Activated CD4-positive, alpha-beta memory T cell treated with anti-CD3 and anti-CD28 coated beads, Interleukin-2, amount 10 ng/mL, durations not matched to agents 7 days and 5 days (primary cell): ENCODE measurements at places on chromosomes 16 and 17. TPM values are rescaled to one million over a fixed set of nuclear protein-coding genes. Genes with fewer than 3 reads are reported as not detected.

DNA sequence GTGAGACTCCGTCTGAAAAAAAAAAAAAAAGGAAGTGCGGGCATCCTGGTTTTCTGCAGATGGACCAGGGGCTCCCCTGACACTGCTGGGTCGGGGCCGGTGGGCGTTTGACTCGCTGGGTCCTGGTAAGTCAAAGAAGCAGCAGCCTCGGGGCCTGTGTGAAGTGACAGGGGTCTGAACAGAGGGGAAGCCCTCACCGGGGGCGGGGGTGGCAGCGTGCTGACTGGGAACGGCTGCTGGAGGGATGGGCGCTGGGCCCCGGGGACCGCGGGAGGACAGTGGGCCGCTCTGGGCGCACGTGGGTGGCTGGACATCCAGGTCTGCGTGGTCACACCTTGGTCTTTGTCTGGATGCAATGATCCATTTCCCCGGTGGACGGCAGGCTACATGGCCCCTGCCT, 8.2 kb downstream of the GALNS start:
- H3K4me1 ChIP-seq, result peaks cover 5% of the 10 kb centered on the region
- no peak overlapping the region for H3K4me3 ChIP-seq
- no peak for DNase-seq
- H3K27ac ChIP-seq, result no peak overlapping the region
- H3K27me3 ChIP-seq, result no peaks in the 10 kb centered on the region
- H3K36me3 ChIP-seq, result no peaks in the 10 kb centered on the region

- no peak for DNase-seq
- peak overlapping the region; percentile 80 for H3K4me3 ChIP-seq
- no peaks in the 10 kb centered on the region for H3K27me3 ChIP-seq
- peak overlapping the region; percentile 78 for H3K27ac ChIP-seq
- H3K36me3 ChIP-seq, result peaks cover 31% of the 10 kb centered on the region
Observed at GRCh38 chr17:2089021-2089422, 34.1 kb downstream of the HIC1 start.

- no peaks in the 10 kb centered on the region for H3K36me3 ChIP-seq
- no peak for DNase-seq
- no peaks in the 10 kb centered on the region for H3K4me1 ChIP-seq
- no peaks in the 10 kb centered on the region for H3K27me3 ChIP-seq
Observed at GRCh38 chr16:25568991-25569390, 122.8 kb upstream of the HS3ST4 start.

- H3K36me3 ChIP-seq, result no peaks in the 10 kb centered on the region
- no peak for DNase-seq
- no peaks in the 10 kb centered on the region for H3K4me1 ChIP-seq
- no peaks in the 10 kb centered on the region for H3K27me3 ChIP-seq
Observed at GRCh38 chr16:60655514-60656153, 1380.6 kb downstream of the CDH8 start.

DNA sequence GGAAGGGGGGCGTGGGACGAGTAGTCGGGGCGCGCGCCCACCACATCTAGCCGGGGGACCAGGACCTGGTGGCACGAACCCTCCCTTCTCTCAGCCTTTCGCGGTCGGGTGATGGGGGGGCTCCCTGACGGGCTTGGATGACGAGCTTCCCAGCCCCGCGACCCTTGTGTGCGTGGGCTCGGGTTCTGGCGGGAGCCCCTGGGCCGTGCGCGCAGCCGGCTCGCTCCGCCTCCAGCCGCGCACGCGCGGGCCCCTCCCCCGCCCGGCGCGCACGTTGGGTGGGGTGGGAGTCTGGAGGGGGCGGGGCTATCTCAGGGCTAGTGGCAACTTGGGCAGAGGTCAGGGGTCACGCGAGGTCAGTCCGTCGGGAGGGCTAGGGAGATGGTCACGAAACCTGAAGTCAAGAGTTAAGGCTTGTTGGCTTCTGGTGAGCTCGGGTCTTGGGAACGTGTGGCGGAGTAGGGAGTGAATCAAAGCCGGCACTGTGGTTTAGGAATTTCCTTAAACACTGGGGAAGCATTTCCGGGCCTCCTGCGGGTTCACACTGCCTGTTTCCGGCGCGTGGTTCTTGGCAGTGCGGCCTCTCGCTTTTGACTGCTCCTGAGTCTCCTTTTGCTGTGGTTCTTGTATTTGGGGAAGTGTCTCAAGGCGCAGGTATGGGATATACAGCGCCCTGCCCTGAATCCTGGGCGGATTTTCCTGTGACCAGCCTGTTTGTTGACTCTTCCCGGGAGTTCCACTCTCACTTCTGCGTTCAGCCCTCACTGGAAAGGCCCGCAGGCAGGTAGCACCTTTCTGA, at the start of gene SRCAP:
TSS of gene SRCAP (plus strand) at position 356 of the 799 bp plus-strand sequence. CDS start 1,654 bp downstream, outside the sequence.
- peak within 1 kb of the TSS; percentile 98 for H3K4me3 ChIP-seq
- peak within 1 kb of the TSS; percentile 96 for H3K27ac ChIP-seq
- H3K4me1 ChIP-seq, result peaks cover 41% of the 10 kb centered on the region
- peaks cover 33% of the 10 kb centered on the region for H3K36me3 ChIP-seq

- peaks cover 34% of the 10 kb centered on the region for H3K27me3 ChIP-seq
- H3K27ac ChIP-seq, result no peak overlapping the region
- H3K4me1 ChIP-seq, result no peaks in the 10 kb centered on the region
Observed at GRCh38 chr17:27396941-27397340, 59.3 kb upstream of the KSR1 start.

DNA sequence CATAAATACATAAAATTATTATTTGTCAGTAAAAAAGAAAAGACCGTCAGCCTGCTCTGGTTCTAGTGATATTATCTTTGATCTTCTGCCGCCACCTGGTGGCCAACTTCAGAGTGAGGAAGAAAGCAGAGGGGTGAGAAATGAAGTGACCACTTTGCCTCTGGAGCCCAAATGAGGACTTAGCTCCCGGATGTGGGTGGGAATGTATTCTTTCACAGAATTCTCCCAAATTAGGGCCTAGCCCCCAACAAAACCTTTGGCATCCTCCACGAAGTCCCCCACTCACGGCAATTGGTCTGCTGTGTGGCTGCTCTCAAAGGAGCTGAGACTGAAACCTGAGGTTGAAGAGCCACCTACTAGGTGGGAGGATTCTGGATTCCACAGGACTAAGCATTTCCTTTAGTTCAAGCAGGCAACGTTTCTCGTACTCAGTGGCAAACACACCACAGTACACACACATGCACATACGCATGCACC, 4.9 kb upstream of the ZNF267 start:
- H3K4me1 ChIP-seq, result peaks cover 60% of the 10 kb centered on the region
- DNase-seq, result peak; percentile 84
- H3K4me3 ChIP-seq, result peak overlapping the region; percentile 61

DNA sequence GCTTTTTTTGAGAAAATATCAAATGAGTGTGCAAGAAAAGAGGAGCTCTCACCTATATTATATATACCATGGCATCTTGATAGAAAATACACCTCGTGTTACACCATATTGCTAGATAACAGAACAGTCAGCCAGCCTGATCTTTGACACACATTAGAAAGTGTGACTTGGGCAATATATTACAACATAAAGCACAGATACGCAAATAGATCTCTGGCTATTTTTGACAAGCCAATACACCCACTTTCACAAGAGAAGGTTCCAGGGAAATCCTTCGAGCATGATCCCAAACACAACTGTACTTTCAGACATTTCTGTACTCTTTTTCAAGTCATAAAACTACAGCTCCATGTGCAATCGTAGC, 9.4 kb downstream of the GGA2 start:
- no peak overlapping the region for H3K4me3 ChIP-seq
- H3K4me1 ChIP-seq, result peaks cover 68% of the 10 kb centered on the region
- DNase-seq, result no peak
- peaks cover 30% of the 10 kb centered on the region for H3K36me3 ChIP-seq

- DNase-seq, result no peak
- no peaks in the 10 kb centered on the region for H3K4me1 ChIP-seq
- H3K4me3 ChIP-seq, result no peak overlapping the region
- no peaks in the 10 kb centered on the region for H3K36me3 ChIP-seq
- no peaks in the 10 kb centered on the region for H3K27me3 ChIP-seq
Observed at GRCh38 chr16:64878940-64879339, 242.9 kb downstream of the CDH11 start.

DNA sequence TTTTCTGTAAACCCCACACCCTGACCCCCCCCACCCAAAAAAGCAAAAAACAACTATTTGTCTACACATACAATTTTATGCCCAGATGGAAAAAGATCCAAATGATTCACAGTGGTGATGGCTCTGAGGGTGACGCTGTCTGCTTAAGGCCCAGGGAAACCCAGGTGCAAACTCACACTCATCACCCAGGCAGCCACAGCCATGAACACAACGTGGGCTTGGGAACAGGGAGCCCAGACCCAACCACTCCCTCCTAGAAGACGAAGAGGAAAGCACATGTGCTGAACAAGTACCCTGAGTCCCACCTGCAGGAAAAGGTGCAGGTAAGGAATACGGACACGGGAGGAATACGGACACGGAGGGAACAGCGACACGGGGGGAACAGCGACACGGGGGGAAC, 5.4 kb downstream of the HBQ1 start:
- no peaks in the 10 kb centered on the region for H3K27me3 ChIP-seq
- H3K27ac ChIP-seq, result no peak overlapping the region
- no peak for DNase-seq
- peaks cover 7% of the 10 kb centered on the region for H3K4me1 ChIP-seq
- no peak overlapping the region for H3K4me3 ChIP-seq
- peaks cover 34% of the 10 kb centered on the region for H3K36me3 ChIP-seq

GRCh38 chr17:81184555-81184954, 18.5 kb upstream of the AATK start:
- no peaks in the 10 kb centered on the region for H3K27me3 ChIP-seq
- no peak overlapping the region for H3K4me3 ChIP-seq
- H3K27ac ChIP-seq, result no peak overlapping the region
- H3K36me3 ChIP-seq, result no peaks in the 10 kb centered on the region
- DNase-seq, result no peak

GRCh38 chr17:50210240-50211225, 9.1 kb upstream of the COL1A1 start:
- no peak for DNase-seq
- H3K4me1 ChIP-seq, result peaks cover 11% of the 10 kb centered on the region
- H3K36me3 ChIP-seq, result no peaks in the 10 kb centered on the region
- H3K27ac ChIP-seq, result no peak overlapping the region
- H3K4me3 ChIP-seq, result no peak overlapping the region
- peaks cover 60% of the 10 kb centered on the region for H3K27me3 ChIP-seq

DNA sequence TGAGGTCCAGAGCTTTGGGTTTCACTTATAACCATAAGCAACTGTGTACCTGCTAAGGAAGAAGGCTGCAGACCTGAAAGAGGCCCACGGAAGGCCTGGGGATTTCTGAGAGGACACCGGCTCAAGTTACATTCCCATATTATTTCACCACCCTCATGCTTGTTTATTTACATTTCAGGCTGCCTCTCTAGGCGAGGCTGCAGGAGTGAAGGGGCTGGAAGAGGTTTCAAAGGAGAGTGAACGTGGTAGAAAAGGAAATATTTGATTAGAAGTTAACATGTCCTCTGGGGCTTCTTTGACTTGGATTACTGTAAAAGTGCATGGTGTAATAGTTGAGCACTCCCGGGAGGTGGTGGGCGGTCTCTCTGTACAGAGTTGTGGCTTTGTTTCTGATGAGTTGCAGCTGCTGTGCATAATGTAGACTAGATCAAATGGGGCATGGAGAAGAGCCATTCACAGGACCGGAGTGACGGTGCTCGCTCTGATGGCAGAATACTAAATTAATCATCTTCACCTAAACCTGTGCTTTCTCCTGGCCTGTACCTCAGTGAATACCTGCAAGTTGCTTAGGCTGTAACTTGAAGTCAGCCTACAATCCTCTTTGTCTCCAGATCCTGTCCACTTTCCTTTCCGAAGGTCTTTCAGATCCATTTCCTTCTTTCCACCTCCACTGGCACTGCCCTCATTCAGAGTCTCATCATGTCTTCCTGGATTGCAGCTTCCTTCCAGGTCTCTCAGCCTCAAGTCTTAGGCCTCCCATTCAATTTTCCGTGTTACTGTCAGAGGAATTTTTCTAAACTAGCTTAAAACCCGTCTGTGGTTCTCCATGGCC, 1.9 kb upstream of the CPD start:
- H3K27me3 ChIP-seq, result peaks cover 15% of the 10 kb centered on the region
- H3K27ac ChIP-seq, result no peak overlapping the region
- no peaks in the 10 kb centered on the region for H3K36me3 ChIP-seq
- peaks cover 51% of the 10 kb centered on the region for H3K4me1 ChIP-seq

- H3K27ac ChIP-seq, result no peak overlapping the region
- H3K4me1 ChIP-seq, result no peaks in the 10 kb centered on the region
- peaks cover 6% of the 10 kb centered on the region for H3K27me3 ChIP-seq
- no peaks in the 10 kb centered on the region for H3K36me3 ChIP-seq
- H3K4me3 ChIP-seq, result no peak overlapping the region
- peak; percentile 30 for DNase-seq
Observed at GRCh38 chr17:46782250-46782953, 36.1 kb downstream of the WNT3 start.

- H3K27me3 ChIP-seq, result no peaks in the 10 kb centered on the region
- H3K4me1 ChIP-seq, result no peaks in the 10 kb centered on the region
- H3K36me3 ChIP-seq, result peaks cover 17% of the 10 kb centered on the region
Observed at GRCh38 chr16:27515874-27516353, 33.8 kb downstream of the GTF3C1 start.

GRCh38 chr16:85152414-85153030, 40.2 kb upstream of the CIBAR2 start:
- no peak for DNase-seq
- H3K27me3 ChIP-seq, result peaks cover 5% of the 10 kb centered on the region
- no peaks in the 10 kb centered on the region for H3K36me3 ChIP-seq
- H3K27ac ChIP-seq, result no peak overlapping the region
- no peak overlapping the region for H3K4me3 ChIP-seq
- H3K4me1 ChIP-seq, result peaks cover 1% of the 10 kb centered on the region

DNA sequence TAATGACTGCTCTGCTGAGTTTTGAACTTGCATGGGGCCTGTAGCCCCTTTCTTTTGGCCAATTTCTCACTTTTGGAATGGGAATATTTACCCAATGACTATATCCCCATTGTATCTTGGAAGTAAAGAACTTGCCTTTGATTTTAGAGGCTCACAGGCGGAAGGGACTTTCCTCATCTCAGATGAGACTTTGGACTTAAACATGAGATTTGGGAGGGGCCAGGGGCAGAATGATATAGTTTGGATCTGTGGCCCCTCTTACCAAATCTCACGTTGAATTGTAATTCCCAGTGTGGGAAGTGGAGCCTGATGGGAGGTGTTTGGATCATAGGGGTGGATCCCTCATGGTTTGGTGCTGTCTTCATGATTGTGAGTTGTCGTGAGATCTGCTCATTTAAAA, 42.7 kb upstream of the SDK2 start:
- H3K4me1 ChIP-seq, result no peaks in the 10 kb centered on the region
- DNase-seq, result no peak
- no peak overlapping the region for H3K27ac ChIP-seq
- peaks cover 7% of the 10 kb centered on the region for H3K27me3 ChIP-seq

The NPIPB8 gene
- total RNA-seq, result not detected

The SETD6 gene
- 8.9 TPM for total RNA-seq

The HBA2 gene
- not detected for total RNA-seq

The ALDH3A1 gene
- total RNA-seq, result not detected

The CA7 gene
- not detected for total RNA-seq

The KRT39 gene
- total RNA-seq, result not detected

The PLXDC1 gene
- 7.3 TPM for total RNA-seq

The IL21R gene
- total RNA-seq, result 29.2 TPM

The ABCC12 gene
- not detected for total RNA-seq

The CBX4 gene
- 36.5 TPM for total RNA-seq

The XYLT1 gene
- total RNA-seq, result 34.9 TPM

The CDC42EP4 gene
- 3.8 TPM for total RNA-seq

The TADA2A gene
- 42.5 TPM for total RNA-seq

The DNAAF8 gene
- not detected for total RNA-seq

The DYNLRB2 gene
- not detected for total RNA-seq
